ENCODE measurements at places on chromosomes 3 and 15. TPM values are rescaled to one million over a fixed set of nuclear protein-coding genes. Genes with fewer than 3 reads are reported as not detected.

Gene LRRN1
- 1.7 TPM for total RNA-seq

Gene NPAP1
- not detected for total RNA-seq

Gene PLSCR2
- total RNA-seq, result 0.43 TPM

DNA sequence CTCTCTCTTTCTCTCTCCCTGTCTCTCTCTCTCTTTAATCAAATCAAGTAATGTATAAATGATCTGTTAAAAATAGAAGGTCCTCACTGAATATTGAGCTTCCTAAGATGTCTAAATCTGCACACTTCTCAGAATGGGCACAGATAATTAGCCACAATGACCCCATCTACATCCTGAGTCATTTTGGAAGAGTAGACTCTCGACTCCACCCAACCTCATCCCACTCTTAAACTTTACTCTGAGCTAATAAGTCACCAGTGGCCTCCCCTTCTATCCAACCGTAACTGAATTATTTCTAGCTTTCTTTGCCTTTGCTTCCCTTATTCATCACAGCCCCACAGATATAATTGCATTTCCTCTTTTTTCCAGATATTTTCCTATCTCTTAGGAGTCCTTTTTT, 326.5 kb upstream of the ZNF717 start:
- no peak for DNase-seq

DNA sequence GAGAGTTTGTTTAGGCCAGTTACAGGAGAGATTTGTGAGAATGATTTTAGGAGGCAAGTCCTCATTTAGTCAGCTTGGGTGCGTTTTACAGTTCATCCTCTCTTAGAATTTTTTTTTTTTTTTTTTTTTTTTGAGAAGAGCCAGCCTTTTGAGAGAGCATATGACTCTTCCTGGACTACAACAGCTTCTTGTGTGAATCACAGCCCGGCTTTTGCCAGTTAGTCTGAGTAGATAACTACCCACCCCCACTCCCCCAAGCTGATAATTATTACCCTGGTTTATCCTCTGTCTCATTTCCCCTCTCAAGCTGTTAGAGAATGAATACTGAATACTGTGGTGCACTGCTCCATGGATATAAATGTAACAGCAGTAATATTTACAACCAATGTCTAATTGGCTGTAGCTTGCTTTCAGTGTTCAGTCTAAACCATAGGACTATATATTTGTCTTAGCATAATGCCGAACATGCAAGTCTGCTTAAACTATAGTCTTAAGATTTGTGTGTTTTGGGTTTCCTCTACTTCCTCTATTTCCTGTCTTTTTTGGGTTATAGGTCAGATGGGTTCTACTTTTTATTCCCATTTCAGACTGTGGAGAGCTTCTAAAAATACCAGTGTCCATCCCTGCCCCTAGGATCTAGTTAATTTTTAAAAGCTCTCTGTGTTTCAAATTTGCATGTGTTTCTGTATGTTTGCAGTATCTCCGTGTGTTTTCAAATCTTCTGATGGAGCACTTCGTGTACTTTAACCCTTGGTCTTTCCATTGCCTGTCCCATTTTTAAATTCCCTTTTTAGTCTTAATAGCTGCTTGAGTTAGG, 8.0 kb downstream of the CHD2 start:
- peak; percentile 79 for DNase-seq

DNA sequence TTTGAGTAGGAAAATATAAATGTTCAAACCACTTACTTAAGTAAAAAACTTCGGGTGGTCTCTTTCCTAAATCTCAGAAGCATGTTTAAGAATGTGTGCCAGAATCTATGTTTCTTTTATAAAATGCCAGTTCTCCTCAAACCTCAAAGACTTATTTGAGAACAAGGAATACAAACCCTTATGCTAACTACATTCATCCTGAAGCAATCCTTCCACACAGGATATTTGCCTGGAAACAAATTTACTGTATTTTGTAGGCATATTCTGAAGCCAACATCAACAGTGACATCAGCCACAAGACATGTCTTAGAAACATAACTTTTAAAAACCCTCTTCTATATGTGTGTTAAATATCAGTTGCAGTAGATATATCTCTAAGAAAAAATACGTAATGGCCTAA, 1077.0 kb downstream of the ROBO1 start:
- DNase-seq, result no peak

- no peak for DNase-seq
Measured at GRCh38 chr3:113629584-113630421, 66.6 kb downstream of the USF3 start.

DNA sequence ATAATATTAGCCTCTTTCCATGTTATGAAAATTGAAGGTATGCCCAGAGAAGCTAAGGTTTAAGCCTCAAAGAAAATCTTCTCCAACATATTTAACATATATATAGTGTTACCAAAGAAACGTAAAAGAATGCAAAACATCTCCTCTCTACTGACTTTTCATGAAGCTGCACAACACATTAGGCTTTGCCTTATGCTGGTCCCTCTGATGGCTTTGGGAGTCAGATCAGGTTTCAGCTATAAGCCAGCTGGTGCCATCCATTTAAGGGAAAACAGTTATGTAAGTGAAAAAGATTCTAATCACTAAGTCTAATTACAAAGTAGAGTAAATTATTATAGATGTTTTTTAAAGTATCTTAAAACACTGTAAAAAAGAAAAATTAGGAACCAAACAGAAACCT, 410.5 kb downstream of the LSAMP start:
- no peak for DNase-seq

DNA sequence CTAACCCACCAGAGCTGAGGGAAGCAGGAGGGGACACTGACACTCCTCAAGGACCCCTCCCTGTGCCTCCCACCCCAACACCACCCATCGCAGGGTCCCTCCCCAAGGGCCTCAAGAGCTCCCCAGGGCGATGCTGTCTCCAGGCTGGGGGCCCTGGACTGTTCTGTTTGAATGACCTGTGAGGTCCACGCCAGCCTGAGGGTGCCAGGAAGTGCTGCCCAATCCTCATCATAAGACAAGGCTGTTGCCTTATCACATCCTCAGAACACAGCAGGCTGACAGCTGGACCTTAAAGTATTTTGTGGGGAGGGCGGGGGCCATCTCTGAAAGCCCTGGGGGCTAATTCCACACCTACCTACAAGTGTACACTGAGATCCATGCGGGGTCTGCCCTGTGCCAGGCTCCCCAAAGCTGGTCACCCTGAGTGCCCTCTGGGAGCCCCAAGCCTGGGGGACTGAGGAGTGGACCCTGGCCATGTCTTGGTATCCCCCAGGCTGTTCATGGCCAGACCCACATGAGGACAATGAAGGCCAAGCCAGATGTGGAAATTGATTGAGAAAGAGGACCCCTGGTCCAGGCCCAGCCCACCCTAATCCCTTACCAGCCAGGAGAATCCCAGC, 23.8 kb upstream of the GOLGA6C start:
- DNase-seq, result peak; percentile 58

GRCh38 chr3:127846576-127846975, 24.3 kb upstream of the MGLL start:
- DNase-seq, result no peak
